ENCODE measurements at places on chromosomes 2 and 18.

DNA sequence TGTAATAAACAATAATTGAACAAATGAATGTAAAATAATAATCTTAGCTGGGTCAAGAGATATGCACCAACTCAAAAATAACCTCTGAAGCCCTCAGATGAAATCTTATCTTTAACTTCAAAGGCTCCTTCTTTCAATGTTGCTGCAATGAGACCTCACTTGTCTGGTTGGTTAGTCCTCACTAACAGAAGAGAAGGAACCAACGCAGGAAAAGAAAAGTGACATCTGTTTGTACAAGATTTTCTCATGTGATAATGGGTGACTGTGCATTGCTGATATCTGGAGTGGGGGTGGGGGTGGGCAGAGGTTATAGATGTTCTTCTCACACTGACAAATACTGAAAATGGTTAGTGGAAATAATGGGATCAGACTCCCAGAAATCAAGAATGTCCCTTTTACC is 2.6 kb downstream of the SCN7A start:
- DNase-seq = no peak

- DNase-seq = no peak
Measured at GRCh38 chr2:232876161-232876977, 6.3 kb downstream of the SNORC start.

- no peak for DNase-seq
Measured at GRCh38 chr18:54169431-54170403, 54.8 kb downstream of the MBD2 start.

DNA sequence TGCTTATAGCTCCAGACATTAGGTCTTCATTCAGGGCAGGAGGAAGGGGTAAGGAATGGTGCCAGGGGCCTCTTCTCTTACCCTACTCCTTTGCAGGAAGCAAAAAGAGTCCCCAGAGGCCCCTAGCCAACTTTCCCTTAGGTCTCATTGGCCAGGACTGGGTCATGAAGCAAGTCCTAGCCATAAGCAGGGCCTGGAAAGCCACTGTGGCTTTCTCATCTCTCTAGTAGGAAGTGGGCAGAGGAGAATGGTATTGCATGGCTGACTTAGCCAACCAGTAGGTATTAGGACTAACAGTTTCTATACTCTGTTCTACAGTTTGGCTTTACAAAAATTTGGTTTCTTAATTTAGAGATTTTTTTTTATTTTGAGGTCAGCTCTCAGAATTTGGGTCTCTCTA is 4.8 kb downstream of the FAM228A start:
- no peak for DNase-seq

DNA sequence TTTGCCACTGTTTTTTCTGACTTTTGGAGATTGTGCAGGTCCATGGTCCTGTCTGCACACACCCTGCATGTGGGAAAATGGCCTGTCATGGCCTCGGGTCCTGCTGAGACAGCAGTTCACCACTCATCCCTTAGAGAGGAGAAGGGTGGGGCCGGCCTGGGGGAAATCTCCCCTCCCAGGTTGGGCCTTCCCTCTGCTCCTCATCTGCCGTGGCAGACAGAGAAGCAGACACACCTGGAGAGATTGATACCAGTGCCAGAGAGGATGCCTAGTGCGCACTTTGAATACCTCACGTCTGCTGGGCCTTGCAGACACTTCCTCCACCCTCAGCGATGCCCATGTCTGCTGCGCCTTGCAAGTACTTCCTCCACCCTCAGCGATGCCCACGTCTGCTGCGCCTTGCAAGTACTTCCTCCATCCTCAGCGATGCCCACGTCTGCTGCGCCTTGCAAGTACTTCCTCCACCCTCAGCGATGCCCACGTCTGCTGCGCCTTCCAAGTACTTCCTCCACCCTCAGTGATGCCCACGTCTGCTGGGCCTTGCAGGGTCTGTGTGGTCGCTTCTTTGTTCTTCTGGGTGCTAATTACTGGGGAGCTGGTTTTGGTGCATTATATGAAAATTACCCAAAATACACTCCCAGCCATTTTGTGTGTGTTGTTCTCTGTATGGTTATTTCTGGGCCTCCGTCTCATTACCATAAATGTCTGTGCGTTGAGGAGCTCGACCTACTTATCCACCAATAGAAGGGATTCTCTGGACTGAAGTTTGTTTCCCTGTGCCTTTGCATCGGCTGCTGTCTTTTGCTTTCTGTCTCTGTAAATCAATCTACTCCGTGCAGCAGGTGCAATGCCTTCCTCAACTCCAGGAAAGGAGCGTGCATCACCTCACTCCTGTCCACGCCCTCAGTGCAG is 186.9 kb upstream of the PXDN start:
- DNase-seq = no peak

DNA sequence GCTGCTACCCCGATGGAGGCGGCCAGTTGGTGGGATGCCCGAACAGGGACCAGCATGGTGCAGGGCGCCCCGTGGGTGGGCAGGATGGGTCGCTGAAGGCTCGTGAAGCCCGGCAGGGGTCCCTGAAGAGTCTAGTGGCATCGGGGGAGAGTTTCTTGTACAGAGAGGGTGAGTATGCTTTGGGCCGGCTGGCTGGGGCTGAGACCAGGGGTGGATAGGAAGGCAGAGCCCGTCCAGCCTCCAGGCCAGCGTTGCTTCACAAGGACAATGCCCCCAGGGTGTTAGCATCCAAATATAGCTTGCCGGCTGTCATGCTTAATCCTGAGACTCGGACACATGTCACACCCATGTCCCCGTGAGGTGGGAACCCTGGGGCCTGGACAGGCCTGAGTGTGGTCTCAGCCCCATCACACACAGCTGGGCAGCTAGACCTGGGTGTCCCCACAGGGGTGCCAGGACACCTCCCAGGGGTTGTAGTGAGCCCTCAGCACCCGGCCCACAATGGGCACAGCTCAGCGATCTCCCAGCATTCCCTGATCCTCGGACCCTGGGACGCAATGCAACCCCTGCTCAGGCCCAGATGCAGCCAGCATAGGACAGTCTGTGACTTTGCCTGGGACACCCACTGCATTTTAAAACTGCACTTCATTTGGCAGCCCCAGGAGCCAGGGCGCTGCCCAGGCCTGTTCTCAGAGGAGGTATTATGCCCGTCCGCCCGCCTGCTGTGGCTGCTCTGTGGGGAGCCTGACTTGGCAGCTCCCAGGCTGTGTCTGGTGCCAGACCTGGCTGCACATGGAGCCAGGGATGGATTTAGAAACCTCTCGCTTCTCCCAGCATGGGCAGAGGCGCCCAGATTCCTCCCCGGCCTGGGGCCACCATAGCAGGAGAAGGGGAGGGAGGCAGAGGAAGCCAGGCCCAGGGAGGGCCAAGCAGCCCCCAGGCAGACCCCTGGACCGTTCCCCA is 36.4 kb downstream of the RAMP1 start:
- no peak for DNase-seq

DNA sequence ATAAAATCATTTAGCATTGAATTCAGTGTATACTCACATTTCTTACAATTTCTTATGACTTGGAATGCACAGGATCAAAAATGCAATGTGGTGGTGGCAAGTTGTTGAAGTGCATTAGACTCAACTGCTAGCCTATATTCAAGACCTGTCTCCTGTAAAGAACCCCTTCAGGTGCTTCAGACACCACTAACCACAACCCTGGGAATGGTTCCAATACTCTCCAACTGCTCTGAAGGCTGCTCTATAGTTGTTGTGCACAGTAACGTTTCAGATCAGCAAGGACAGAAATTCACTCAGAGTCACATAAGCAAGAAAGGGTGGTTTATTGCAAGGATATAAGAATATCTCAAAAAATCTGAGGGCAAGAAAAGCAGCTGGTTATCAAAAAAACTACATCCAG is 6.5 kb downstream of the GKN1 start:
- DNase-seq = no peak

DNA sequence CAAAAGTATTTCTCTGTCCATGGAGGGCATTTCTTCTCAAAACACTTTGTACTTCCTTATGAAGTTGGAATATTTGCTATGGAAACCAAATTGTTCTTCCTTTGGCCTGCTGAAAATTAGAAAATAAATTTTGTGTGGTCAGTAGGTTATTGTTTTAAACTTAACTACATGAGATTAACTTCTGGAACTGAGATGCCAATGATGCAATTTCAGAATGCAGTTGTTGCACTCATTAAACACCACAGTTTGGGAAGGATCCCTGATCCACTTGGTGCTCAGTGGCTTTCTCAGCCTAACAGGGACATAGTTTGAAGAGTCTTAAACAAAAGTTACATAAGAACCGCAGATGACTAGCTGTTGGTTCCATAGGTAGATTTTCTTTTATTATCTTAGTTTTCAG is 23.3 kb upstream of the IL1R1 start:
- DNase-seq = no peak

- no peak for DNase-seq
Measured at GRCh38 chr2:12131975-12132374, 385.5 kb downstream of the LPIN1 start.

DNA sequence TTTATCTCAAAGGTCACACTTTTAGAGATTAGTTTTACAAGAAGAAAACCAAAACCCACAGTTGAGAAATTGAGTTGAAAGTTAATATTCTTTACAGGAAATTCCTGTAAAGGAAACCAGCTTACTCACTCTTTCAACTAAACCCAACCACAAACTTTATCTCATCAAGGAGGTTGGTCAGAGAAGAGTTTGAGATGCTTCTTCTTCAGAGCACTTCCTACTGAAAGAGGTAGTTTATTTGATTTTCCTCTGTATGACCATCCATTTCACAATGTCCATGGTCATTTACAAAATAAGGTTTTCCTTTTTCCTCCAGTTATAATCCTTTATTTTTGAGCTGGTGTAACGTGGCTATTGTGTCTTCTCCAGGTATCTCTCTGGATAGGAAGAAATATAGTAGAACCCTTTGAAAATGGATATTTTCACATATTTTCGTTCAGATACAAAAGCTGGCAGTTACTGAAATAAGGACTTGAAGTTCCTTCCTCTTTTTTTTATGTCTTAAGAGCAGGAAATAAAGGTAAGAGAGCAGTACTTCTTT is 4.5 kb upstream of the IL18RAP start:
- DNase-seq = no peak

DNA sequence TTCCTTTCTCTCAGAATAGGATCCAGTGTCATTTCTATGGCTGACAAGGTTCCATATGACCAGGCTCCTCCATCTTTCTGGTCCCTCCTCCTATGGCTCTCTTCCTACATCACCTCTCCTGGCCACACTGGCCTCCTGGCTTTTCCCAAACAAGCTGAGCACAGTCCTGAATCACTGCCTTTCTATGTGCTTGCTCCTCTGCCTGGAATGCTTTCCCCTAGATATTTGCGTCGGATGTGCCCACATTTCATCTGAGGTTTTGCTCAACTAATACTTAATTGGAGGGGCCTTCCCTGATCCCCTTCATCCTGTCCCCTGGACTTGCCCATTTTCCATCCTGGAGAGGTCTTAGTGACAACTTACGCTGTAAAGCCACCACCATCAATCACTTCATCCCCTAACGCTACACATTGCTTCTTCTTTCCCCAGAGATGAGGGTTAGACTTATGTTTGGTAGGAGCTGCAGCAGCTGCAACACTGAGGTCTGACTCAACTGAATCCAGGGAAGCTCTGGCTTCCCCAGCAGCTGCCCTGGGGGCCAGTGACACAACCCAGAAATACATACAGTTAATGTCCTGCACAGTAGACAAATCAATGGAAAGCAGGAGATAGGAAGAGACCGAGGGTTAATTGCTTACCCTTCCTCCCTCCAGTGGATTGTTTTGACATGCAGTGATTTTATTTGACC is 42.9 kb downstream of the QPCT start:
- DNase-seq = no peak

GRCh38 chr2:222677981-222678380 is 6.5 kb downstream of the MOGAT1 start:
- no peak for DNase-seq

- DNase-seq = no peak
Measured at GRCh38 chr2:215917953-215918620, 95.3 kb downstream of the MREG start.

GRCh38 chr2:229728370-229728769 is 14.0 kb upstream of the DNER start:
- no peak for DNase-seq

DNA sequence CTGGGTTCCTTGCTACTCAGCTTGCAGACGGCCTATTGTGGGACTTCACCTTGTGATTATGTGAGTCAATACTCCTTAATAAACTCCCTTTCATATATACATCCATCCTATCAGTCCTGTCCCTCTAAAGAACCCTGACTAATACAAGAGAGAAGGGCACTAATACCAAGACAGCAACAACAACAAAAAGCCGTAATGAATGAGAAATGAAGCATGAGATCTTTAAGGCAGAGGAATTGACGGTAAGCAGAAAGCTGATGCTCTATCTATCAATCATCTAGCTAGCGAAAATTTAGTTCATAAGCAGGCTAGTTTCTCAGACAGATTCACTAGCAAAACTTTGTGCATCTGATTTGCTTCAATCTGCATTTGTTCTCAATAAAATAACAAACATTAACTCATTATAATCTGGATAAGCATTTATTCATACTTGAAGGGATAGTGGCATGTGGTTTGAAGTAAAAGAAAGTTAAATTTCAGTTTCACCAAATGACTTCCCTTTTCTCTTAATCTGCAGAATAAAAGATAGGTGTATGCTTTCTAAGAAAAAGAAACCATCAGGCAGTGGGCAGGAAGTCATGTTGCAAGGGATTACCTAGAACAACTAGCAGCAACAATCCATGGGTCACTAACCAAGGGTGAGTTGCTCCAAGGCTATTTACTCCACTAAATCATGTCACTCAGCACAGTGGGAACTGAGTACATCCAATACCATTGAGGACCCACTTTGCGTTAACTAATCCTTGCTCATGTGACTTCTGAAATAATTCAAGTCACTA is 376.5 kb downstream of the TMEM182 start:
- DNase-seq = no peak

DNA sequence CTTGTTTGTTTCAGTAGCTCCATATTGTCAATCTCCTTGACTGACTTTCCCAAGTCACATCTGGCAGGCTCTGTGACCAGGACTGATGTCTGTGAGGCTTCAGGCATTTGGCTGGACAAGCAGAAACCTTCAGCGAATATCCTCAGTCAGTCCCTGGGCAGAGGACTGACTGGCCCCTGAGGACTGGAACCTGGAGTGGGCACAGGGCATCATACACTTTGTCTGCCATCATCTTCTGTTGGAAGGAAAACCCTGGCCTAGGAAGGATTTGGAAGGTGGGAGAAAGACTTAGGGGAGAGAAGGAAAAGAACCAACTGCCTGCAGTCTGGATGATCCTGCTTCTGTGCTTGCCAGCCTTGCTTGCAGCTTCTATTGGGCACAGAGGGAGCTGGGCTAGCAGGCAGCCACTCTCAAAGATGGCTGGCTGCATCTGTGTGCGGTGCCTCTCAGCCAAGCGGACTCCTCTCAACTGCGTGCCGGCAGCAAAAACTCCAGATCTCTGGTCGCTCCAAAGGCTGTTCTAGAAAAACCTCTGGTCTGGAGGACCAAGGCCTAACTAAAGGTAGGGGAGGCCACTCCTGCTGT is 126.8 kb downstream of the MARCHF4 start:
- no peak for DNase-seq
